ENCODE measurements at places on chromosomes 7 and 10.

GRCh38 chr10:60536529-60537114, 146.9 kb upstream of the ANK3 start:
- DNase-seq, result no peak

DNA sequence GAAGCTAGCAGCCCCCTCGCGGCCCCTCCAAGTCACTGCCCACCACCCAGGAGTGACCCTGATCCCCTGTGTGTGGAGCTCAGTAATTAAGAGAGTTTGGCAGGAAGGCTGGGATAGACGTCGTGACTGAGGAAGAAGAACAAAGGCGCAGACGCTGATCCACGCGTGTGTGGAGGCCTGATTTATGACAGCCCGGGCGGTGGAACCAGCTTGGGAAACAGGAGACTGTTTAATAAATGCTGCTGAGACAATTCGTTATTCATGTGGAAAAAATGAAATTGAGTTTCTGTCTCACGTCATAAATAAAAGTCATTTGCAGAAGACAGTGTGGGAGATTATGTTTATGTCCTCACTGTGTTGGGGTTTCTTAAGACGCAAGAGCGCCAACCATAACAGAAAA, 130.8 kb downstream of the ELFN1 start:
- DNase-seq, result no peak

DNA sequence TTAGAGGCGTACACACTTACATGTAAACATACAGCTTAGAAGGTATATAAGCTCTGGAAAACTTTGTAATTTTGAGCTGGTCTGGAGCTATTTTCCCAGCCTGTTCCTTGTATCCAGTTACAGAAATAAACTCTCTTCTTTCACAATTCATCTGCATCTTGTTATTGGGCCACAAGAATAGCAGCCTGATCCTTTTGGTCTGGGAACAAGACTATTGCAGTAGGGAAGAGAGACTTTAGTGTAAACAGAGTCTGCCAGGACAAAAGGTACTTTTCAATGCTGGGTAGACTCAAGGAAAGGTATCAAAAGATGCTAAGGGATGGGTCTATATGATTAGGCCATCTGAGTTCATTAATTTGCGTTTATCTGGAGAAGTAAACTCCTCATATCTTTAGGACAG, 728.3 kb downstream of the TYW1 start:
- no peak for DNase-seq

DNA sequence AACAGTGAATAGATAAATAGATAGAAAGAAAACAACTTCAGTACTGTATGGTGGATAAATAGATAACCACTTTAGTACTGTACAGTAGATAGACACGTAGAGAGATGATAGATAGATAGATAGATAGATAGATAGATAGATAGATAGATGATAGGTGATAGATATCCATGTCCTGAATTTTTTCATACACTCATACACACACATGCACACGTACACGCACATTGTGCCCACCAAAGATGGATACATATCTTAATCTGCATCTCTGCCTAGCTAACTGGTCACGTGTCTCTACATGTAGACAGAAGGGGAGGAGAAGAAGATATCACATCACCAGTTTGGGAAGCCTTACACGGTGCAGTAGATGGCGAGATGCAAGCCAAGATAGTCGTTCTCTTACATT, 99.2 kb downstream of the ARID5B start:
- DNase-seq, result no peak

DNA sequence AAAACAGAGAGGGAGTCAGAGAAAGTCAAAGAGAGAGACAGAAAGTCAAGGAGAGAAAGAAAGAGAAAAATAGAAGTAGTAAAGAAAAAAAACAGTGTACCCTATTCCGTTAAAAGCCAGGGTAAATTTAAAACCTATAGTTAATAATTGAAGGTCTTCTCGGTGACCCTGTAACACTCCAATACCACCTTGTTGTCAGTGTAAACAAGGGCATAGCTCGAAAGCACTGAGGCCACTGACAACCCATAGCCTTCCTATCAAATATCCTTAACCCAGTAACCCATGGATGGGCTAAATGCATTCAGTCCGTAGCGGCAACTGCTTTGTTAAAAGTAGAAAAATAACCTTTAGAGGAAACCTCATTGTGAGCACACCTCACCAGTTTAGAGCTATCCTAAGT, 100.4 kb downstream of the ZNF467 start:
- DNase-seq, result no peak

- DNase-seq, result no peak
Observed at GRCh38 chr10:88833723-88834122, 17.9 kb downstream of the ANKRD22 start.

DNA sequence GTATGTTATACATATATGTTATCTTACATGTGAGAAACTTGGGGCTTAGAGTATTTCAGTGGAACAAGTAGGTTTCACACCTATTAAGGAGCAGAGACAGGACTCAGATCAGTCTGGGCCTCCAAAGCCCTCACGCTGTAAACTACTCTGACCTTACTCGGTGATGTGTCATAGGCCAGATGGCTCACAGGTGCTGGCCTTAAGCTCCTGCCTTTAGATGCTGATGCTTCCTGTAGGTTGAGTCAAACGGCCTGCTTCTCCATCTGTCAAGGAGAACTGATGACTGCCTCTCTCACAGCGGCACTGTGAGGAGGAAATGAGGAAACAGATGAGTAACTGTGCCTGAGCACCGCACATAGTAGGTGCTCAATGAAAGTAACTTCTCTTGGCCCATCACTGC, 312.6 kb upstream of the COBL start:
- DNase-seq, result no peak

DNA sequence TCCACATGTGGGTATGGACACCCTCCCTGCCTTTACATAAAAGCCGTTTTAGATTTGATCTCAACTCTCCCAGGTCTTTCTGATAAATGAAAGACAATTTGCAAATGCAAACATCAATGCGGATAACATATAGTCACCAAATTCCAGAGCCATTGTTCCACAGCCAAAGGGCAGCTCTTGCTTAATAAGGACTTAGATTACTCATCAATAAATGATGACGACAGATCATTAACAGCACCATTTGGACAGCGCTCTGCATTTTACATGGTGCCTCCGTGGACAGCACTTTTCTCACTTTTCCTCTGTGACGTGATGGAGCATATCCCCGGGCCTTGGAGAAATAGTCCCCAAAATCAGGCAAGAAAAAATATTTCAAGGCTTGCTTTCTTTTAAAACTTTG, 370.3 kb upstream of the CELF2 start:
- DNase-seq, result no peak

- DNase-seq, result no peak
Observed at GRCh38 chr7:112782498-112782897, 7.7 kb downstream of the TMEM168 start.
